CD4-positive, alpha-beta T cell treated with Interleukin-2 at 100 ng/mL for 4 hours (primary cell): ENCODE measurements at places on chromosomes 2 and 18.

- no peak for DNase-seq
These were observed 10.0 kb upstream of the VPS54 start for GRCh38 chr2:64029116-64029665.

DNA sequence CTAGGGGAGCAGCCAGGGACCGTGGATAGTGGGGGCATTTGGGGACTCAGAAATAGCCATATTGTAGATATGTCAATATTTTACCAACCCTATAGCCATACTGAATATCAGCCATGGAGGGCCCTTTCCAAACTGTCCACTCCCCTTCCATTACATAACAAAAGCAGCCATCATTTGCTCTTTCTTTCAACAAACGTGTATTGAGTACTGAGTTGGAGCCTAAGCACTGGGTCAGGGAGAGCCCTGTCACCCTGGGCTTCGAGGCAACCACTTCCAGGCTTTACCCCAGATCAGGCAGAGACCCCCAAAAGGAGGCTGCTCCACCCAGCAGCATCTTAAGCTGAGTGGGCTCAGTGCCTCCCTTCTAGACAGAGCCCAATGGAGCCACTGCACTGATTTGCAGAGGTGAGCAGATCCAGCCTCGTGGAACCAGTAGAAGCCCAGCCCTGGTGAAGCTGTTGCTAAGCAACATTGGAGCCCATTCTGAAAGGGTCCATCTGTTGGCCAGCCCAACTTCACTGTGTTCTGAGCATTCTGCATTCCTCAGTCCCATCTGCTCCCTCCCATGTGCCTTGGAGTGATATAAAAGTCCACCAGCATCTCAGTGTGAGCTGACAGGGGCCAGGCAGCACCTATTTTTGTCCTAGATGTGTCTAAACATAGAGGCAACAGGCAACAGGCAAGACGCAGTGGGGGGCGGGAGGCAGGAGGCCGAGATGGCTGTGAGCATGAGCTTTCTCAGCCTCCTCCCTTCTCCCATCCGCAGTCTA, 112.1 kb downstream of the PLB1 start:
- no peak for DNase-seq

DNA sequence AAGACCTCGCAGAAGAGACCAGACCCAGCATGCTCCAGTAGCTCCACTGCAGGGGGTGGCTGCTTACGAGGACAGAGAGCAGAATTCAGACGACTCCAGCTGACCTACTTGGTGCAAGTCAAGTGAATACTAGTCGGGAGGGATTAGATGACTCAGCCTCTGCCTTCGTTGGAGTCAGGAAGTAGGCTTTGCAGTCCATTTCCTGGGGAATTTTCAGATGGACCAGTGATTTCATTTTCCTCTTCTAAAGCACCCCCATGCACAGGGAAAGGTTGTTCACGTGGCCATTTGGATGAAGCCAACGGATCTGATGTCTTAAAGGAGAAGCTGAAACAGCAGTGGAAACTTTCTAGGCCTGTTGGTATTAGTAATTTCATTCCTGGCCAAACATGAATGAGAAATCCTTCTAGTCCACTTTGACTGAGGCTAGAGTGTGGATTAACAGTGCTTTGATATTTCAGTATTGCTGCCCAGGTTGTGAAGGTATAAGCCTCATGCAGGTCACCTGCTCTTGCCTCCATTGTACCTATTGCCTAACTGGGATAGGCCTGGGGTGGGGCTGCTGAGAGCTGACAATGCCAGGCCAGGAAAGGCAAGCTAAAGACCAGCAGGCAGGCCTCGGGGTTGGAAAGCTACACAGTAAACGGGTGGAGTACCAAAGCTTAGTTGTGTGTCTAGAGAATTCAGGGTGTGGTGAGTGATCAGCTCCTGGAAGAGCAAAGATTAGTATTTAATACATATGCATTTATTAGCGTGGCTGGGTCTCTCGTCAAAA, 117.6 kb upstream of the FOSL2 start:
- no peak for DNase-seq

- DNase-seq = no peak
These were observed 11.9 kb downstream of the ADD2 start for GRCh38 chr2:70756128-70756527.

DNA sequence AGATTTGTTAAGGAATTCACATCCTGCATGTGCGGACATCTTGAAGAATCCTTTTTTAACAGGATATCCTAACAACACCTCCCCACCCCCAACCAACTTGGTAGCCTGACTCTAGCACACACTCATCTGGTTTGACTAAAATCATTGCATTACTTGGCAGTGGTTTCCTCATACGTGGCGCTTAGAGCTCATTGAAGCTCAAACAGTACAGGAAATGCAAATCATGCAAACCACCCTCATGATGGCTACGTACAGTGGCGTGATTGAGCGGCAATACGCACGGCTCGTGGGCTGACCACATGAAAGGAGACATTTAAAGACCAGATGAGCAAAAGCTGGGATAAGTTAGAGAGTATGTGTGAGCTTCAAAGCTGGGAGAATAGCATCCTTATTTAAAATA, 336.2 kb downstream of the ZEB2 start:
- peak; percentile 75 for DNase-seq

DNA sequence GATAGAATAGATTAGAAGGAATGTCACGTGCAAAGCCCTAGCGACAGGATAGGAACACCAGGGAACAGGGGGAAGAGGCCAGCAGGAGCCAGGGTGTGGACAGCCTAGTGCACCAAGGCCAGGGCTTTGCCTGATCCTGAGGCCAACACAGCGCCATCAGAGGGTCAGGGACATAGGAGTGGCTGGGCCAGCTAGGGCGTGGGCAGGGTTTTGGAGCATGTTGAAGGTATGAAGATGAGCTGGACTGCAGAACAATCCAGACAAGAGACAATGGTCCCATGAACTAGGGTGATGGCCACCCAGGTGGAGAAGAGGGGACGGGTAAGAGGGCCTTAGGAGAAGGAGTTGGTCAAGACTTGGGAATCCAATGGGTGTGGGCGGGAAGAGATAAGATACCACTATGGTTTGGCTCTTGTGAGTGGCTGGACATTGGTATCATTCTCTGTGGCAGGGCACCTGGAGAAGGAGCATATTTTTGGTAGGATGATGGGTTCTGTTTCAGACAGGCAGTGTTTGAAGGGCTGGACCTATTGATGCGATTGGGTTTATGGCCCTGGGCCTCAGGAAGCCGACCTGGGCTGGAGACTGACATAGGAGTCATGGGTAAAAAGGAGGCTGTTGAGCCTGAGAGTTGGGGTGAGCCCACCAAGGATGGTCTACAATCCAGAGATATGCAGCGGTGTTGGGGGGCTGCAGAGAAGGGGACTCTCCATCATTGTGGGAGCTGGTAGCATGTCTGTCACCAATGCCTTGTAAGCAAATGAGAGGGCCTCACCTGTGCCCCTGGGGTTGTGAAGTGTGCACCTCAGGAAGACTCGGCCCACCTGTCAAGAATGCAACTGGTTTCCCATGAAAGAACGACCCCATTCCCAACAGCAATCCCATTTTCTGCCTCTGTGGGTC, 2.0 kb upstream of the HS1BP3 start:
- DNase-seq = no peak

GRCh38 chr18:7566567-7567473, at the start of gene PTPRM:
PTPRM (plus strand) TSS chr18:7567316; CDS start chr18:7567819, 503 bp downstream.
- DNase-seq = peak; percentile 22

- no peak for DNase-seq
These were observed 46.9 kb downstream of the TFCP2L1 start for GRCh38 chr2:121237980-121238665.
